ENCODE measurements at places on chromosomes 12 and 14.
A peak's percentile ranks its signal among the peaks of the same experiment; 100 is the strongest.

- DNase-seq, result peak; percentile 78
These were observed 76.3 kb downstream of the SCAF11 start for GRCh38 chr12:45914090-45914489.

GRCh38 chr12:101713930-101714329 is 16.5 kb downstream of the CHPT1 start:
- no peak for DNase-seq

DNA sequence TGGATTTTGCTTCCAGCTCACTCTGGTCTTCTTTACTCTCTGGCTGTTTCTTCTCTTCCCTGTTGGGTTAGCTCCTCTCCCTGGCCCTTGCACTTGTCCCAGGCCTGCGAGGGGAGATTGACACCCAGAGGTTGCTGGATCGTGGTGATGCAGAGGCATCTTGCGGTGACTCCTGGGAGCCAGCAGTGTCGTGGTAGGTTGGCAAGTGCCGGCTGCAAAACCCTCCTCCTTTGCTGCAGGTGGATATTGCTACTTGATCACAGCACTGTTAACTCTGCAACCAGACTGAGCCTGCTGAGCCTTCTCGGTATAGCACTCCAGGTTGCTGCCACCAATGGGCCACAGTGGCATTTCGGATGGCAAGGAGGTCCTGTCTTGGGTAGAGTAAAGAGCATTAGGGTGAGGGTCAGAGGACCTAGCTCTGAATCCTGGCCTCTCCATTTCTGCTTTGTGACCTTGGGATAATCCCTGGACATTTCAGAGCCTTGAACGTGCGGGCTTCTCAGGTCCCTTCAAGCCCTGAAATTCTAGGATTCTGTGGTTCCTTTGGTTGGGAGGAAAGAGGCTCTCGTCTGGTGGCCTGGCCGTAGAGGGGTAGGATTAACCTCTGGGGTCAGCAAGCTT is 87.4 kb downstream of the TSPAN9 start:
- no peak for DNase-seq

DNA sequence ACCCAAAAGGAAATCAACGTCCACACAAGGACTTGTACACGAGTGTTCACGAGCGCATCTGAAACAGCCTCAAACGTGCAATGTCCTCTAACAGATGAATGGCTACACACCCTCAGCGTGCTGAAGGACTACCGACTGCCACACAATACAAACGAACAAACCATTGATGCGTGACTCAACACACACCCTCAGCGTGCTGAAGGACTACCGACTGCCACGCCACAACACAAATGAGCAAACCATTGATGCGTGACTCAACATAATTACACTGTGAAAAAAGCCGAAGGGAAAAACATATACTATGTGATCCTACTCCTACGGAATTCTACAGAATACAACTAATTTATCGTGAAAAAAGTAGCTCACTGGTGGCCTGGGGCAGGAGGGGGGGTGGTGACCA is 25.1 kb upstream of the BTBD6 start:
- DNase-seq, result no peak

DNA sequence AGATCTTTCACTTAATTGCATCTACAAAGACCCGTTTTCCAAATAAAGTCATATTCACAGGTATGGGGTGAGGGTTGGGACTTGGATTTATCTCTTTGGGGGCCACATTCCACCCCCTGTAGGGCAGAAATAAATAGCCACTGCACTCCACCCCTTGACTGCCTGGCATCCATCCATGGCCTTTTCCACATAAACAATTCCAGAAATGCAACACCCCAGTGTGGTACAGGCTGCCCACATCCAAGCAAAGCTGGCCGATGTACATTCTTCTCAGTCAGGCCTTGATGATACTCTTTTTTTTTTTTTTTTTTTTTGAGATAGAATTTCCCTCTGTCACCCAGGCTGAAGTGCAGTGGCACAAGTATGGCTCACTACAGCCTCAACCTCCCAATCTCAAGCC is 12.9 kb downstream of the DGLUCY start:
- DNase-seq, result no peak

DNA sequence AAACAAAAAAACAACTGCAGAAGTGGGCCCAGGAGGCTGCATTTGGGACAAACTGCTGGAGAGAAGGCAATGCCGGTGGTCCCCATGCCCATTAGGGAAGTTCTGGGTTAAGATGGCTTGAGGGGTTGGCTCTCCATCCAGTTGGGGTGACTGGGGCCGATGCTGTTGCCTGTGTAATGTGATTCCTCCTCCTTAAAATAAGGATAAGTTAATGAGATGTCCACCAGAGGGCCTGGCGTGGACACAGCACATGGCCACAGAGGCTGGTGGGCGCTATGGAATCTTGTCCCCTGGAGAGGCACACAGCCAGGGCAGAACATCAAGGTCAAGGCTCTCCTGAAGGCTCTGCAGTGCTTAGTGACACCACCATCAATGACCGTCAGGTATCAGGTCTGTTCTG is 1.0 kb upstream of the TESC start:
- no peak for DNase-seq

DNA sequence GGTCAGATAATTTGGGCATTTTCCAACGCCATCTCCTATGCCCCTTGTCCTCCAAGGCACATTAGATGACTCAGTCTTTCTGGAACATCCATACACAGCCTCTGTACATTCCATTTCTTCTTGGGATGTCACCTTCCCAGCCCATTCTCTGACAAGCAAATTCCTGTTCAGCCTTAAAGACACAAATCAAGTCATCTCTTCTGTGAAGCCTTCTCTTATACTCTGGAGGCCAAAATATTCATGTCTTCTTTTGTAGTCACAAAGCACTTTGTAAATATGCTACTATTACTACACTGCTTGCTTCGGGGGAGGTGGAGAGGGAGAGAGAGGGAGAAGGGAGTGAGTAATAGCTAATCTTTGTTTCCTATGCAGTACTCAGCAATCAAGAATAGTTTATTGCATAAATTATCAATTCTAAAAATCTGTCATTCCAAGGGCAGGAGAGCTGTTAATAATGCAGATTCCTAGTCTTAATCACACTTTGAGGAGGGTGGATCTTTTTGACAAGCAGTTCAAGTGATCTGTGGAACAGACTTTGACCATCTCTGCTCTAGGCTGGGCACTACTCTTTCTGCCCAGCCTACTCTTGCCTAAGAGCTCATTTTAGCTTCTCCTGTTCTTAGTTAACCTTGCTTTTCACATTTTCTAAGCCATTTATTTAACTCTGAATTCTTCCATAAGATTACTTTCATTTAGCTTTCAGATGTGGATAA is 27.9 kb downstream of the KCNMB4 start:
- peak; percentile 86 for DNase-seq

GRCh38 chr14:101076451-101077198 is 173.1 kb upstream of the RTL1 start:
- no peak for DNase-seq

- no peak for DNase-seq
These were observed 13.6 kb downstream of the PLEKHG3 start for GRCh38 chr14:64717870-64718269.

GRCh38 chr12:63085120-63085519 is 65.9 kb downstream of the AVPR1A start:
- DNase-seq, result no peak

DNA sequence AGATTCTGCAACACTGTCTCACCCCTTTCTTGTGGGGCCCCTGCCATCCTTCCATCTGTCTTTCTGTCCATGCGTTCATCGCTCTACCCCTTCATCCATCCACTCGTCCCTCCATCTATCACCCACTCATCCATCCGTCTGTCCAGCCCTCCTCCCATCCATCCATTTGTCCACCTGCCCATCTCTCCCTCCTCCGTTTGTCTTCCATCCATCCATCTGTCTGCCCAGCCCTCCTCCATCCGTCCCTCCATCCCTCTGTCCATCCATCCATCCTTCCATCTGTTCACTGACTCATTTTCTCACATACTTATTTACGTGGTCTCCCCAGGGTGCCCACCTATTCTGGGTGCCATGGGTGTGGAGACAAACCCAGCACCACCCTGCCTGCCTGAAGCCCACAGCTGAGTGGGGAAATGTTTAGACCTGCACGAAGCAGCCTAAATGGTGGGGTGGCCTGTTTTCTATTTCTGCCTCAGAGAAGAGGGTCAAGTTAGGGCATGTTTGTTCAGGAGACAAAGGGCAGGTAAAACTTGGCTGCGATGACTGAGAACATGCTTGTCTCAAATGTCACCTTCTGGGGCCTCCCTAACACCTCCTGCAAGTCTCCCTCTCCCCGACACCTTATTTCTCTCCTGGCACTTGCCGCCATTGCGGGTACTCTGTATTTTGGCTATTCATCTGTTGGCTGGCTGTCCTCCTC is 2.8 kb upstream of the SLC25A47 start:
- no peak for DNase-seq

DNA sequence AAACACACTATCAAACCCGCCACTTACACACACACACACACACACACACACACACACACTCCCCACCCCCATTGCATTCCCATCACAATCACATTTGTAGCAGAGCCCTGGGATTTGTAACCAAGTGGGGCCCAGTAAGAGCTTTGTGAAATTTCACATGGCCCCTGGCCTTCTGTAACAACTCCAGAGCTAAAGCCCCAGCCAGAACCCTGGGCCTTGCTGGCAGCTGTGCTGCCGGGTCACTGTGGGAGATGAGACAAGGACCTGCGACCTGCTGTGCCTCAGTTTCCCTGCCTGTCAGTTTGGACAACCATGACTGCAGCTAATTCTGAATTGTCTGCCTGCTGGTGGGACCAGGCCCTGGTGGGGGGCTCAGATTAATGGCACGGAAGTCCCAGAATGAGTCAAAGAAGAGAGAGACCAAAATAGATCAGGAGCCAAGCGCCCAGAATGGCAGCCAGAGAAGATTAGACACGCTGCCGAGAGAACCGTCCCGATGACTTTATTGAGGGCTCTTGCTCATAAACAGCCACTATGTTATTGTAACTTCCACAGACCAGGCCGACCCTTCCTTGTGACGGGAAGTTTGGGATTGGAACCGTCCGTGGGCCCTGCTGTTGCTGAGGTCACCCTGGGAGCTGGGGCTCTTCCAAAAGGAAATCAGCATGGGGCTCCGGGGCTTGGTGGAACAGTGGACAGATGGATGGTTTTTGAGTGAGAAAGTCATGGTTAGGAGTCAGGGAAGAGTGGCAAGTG is 123.1 kb downstream of the ZFP36L1 start:
- no peak for DNase-seq

DNA sequence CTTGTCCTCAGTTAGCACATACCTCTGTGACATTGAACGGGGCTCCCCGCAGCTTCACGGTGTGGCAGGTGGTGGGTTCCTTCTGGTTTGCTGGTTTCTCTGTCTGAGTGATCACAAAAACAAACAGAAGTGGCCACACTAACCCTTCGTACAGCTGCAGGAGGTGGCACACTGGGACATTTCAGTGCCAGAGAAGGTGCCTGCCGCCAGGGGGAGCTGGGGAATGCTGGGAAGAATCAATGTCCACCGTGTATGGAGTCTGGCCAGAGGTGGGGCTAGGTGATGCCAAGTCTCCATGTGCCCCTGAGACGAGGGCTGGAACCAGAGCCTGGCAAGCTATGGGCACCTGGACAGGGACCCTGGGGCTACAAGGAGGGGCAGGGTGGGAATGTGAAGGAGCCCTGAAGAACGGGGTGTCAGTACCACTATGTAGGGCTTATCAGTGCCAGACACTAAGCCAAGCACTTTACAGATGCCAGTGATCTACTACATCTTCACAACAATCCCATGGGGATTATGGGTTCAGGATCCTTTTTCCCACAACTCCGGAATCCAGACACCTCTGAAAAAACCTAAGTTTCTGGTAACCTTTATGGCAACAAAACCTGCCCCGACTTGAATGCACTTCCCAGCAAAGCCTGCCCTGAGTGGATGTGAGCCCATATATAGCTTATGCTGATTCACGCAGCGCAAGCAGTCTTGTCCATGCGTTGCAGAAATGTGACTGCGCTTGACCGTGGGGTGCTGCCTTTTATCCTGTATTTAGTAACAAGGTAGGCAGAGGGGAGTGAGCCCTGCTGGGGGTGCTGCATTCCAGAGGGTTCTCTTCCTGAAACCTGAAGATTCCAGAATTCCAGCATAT is 10.8 kb downstream of the RBM19 start:
- no peak for DNase-seq

- DNase-seq, result no peak
These were observed 1.8 kb upstream of the PPP1R12A start for GRCh38 chr12:79936670-79937069.

- DNase-seq, result no peak
These were observed 25.3 kb downstream of the HRK start for GRCh38 chr12:116855744-116856470.

DNA sequence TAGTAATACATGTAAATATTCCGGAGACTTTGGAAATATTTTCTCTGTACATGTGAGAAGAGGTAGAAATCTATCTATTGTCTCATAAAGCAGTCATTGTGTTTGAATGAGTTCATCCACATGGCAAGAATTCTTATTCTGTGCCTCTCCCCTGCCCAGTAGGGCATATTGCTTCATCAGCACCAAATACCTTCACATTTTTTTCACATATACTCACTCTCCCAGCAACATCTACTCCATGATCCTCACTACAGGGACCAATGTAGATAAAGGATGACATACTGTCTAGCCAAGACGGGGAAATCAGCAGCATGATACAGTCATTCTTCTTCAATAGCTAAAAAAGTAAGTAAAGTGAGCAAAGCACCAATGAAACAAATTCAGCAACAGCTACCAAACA is 1.3 kb upstream of the TAS2R14 start:
- DNase-seq, result peak; percentile 71

DNA sequence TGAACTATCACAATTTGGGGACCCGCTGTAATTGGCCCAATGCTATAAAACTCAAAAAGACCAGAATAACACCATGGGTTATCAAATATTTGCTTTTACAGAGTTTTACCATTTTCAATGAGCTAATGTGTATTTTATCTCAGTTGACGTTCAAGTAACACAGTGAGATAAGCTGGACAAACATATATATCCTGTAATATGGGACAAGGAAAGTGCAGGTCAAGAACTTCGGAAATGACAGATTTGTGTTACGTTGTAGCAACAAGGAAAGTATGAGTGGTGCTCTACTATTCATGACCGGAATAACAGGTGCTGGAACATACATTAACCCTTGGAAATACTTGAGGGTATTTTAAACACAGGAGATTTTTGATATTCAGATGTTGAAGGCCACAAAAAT is 566.4 kb upstream of the FLRT2 start:
- DNase-seq, result no peak

GRCh38 chr12:10082117-10082874 is 16.5 kb downstream of the CLEC1A start:
- DNase-seq, result no peak

DNA sequence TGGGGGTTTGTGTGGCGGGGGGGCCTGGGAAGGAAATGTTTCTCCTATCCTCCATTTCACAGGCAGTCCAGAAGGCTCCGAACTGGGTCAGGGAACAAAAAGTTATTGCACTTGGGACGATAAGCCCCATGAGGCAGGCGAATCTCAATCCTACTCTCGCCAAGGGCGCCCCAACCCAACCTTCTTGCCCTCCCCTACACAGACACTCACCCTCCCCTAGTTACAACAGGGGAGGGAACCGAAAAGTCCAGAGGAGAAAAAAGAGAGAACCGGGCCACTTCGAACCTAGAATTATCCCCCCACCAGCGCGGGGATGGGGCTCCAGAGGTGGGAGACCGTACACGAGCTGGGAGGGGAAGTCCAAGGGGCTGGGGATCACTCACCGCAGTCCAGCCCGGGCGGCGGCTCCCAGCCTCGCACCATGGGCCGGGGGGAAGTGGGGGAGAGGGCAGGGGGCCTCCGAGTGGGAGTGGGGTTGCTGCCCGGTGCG is 357 bp downstream of the HOMEZ start:
- no peak for DNase-seq

GRCh38 chr14:61690039-61690438 is 5.3 kb upstream of the HIF1A start:
- no peak for DNase-seq

GRCh38 chr12:77099799-77100198 is 34.4 kb upstream of the E2F7 start:
- DNase-seq, result no peak

Data from fibroblast of skin of right quadriceps (primary cell).